ENCODE measurements at places on chromosomes 1 and 21. TPM values are rescaled to one million over a fixed set of nuclear protein-coding genes. Genes with fewer than 3 reads are reported as not detected.

GRCh38 chr1:39132505-39133339 is 71.8 kb upstream of the MACF1 start:
- H3K4me1 ChIP-seq = no peaks in the 10 kb centered on the region
- DNase-seq = no peak

TGFB2 gene
- not detected for polyA plus RNA-seq

DNA sequence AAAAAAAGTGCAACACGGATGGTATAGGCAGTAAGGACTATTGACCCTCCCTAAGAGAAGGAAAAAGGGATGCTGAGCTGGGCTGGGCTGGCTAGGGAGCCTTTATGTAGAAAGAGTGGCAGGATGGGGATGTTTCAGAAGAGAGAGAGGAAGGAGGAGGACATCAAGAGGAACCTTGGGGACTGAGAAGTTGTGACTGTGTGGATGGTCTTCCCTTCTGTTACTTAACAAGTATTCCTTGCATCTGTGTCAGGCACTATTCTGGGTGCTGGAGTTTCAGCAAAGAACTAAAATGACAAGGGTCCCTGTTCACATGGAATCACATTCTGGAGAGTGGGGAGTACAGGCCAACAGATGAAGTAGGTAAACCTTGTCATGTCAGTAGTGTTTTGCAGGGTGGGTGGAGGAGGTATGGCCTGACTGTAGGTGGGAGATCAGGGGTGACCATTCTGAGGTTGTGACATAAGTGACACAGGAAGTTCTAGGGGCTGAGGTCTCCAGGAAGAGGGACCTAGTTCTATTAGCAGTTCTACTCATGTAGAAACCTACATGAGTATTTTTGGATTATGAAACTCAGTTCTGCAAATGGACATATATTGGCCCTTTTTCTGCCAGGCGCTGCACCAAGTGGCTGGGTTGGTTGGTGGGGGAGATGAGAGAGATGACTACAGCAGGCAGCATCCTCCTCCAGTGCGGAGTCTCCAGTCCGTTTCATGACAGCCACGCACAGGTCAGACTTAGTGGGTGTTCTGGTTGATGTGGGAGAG is 53.8 kb downstream of the PRDM2 start:
- peaks cover 88% of the 10 kb centered on the region for H3K4me1 ChIP-seq
- H3K36me3 ChIP-seq = peaks cover 20% of the 10 kb centered on the region
- H3K27ac ChIP-seq = peak overlapping the region; percentile 42
- peak overlapping the region; percentile 42 for H3K4me3 ChIP-seq

DNA sequence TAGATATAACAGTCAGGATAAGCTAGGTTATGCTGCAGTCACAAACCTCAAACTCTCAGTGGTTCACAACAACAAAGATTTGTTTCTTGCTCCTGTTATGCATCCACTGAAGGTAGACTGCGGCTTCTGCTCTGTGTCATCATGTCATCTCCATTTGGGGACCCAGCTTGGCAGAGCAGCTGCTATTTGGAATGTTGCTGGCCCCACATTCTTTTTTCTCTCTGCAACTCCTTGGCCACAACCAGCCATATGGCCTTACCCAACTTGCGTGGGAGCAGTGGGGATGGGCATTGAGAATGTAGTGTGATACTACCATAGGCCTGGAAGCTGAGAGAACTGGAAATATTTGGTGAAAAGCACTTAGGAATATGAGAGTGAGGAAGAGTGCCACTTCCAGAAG is 26.4 kb downstream of the AGO4 start:
- no peak overlapping the region for H3K4me3 ChIP-seq
- H3K27ac ChIP-seq = no peak overlapping the region
- H3K4me1 ChIP-seq = no peaks in the 10 kb centered on the region
